ENCODE measurements at places on chromosomes 7 and 10. TPM values are rescaled to one million over a fixed set of nuclear protein-coding genes. Genes with fewer than 3 reads are reported as not detected.

Gene MLXIPL
- total RNA-seq: 4.6 TPM

Gene SFTPA1
- total RNA-seq: 0.91 TPM

Gene GPC2
- total RNA-seq: 5.1 TPM

Gene XRCC2
- 0.96 TPM for total RNA-seq

Gene PON2
- 76.1 TPM for total RNA-seq

Gene IFIT1
- 4.1 TPM for total RNA-seq

- DNase-seq: no peak
Observed at GRCh38 chr10:37937864-37938263, 38.6 kb downstream of the ZNF25 start.

GRCh38 chr7:124679586-124680225, 85.9 kb downstream of the GPR37 start:
- DNase-seq: no peak

GRCh38 chr7:130903358-130903974, 169.5 kb upstream of the KLF14 start:
- no peak for DNase-seq

GRCh38 chr7:137916980-137917645, 70.3 kb upstream of the DGKI start:
- no peak for DNase-seq

DNA sequence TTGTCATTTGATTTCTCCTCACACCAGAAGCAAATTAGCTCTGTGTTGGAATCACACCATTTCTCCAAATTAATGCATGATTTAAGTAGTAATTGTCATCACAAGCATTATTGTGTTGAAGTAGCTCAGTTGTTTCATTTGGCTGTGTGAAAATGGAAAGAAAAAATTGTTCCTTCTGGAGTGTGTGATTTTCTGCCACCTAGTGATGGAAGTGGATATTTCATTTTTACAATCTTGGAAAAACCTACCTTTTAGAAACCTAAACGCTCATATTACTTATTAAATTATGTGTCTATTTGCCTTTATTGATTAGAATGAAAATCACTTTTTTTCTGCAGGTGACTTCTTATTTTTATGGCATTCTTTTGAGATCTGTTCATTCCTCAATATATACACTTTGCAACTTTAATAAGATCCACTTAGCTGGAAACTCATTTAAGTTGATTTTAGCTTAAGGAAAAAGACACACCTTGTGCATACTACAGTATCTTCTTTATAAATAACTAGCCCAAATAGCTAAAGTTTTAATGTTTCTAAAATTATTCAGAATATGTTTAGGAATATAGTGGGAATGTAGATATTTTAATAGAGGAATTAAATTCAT, 50.0 kb downstream of the SRI start:
- DNase-seq: no peak

- no peak for DNase-seq
Observed at GRCh38 chr7:106561666-106562411, 99.1 kb downstream of the CCDC71L start.

- no peak for DNase-seq
Observed at GRCh38 chr7:132328047-132328620, 248.1 kb downstream of the PLXNA4 start.

- DNase-seq: no peak
Observed at GRCh38 chr7:135716677-135717238, 11.2 kb downstream of the SLC13A4 start.

- no peak for DNase-seq
Observed at GRCh38 chr10:14751014-14751896, 23.4 kb downstream of the FAM107B start.

DNA sequence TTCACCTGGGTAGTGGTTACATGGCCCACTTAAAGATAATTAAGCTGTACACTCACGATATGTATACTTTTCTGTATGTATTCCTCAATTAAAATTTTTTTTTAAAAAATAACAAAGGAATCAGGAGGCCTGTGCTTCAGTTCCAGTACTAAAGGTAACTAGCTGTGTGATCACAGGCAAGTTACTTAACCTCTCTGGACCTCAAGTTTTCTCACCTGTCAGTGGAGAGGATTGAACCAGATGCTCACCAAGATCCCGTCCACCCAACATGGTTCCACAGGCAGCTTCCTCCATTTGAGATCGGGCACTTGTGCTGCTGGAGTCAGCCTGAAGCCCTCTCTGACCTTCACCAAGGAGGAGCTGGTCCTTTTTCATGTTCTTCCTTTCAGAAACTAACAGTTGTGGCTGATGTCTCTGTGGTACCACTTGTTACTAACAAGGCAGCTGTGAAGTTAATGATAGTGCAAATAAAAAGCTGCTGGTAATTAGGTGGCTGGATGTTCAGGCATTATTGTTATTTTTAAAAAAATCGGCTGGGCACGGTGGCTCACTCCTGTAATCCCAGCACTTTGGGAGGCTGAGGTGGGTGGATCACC, 29.4 kb upstream of the SMNDC1 start:
- DNase-seq: no peak

DNA sequence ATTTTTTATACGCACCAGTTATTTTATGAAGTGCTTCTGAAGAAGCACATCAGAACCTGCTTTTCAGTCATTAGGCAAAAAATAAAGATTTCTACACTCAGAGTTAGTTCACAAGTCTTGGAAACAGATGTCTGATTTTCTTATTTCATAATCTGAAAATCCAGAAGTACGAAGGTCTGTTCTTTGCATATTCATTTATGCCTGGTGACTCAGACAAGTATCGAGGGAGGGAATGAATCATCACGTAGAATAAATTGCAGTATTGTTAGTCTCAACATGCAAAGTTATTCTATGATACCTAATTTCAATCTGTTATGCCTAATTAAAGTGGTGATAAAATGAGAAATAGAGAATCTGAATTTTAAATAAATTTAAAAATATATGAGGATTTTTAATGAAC, 113.6 kb upstream of the SEM1 start:
- DNase-seq: no peak

Measured in ureter (tissue), 1 donor.